Stimulated activated CD4-positive, alpha-beta T cell treated with anti-CD3 and anti-CD28 coated beads, TNF-alpha, amount 100 ng/mL, for 24 hours (primary cell): ENCODE measurements at places on chromosomes 16 and 17.

- no peak for DNase-seq
These were observed 73.5 kb downstream of the HS3ST2 start for GRCh38 chr16:22887445-22887844.

GRCh38 chr17:50682938-50683337, 24.8 kb downstream of the ANKRD40 start:
- DNase-seq: no peak

GRCh38 chr16:87459027-87459426, 33.8 kb downstream of the ZCCHC14 start:
- no peak for DNase-seq

DNA sequence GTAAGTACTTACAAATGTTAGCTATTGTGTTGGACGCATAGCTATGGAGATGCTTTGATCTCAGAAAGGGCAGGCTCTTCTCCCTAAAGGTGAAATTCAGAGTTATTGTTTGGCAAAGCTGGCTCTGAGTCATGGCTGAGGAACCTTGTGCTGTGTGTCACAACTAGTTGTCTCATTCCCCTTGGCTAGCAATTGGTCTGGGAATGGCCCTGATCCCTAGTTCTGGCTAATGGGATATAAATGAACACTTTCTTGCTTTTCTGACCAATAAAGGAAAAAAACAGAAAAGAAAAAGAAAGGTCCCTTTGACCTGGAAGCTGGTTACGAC, 210.6 kb downstream of the MAP2K4 start:
- no peak for DNase-seq

GRCh38 chr17:8117980-8118768, at the start of gene ALOXE3:
Gene ALOXE3, minus strand, starts transcription at chr17:8118514. Its CDS starts 524 bp downstream, at chr17:8117990.
- DNase-seq: no peak

DNA sequence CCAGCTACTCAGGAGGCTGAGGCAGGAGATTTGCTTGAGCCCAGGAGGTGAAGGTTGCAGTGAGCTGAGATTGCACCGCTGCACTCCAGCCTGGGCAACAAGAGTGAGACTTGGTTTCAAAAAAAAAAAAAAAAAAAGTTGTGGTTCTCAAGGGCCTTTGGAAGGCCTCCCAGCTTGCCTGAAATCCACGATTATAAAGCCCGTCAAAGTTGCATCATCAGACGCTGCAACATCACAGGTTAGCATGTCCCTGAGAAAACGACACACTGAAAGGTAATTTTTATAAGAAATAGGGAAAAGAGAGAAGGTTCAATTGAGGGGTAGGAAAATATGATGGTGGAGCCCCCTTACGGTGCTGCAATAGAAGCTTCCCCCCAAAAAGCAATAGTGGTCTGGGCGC, 4.6 kb upstream of the LYZL6 start:
- DNase-seq: no peak

DNA sequence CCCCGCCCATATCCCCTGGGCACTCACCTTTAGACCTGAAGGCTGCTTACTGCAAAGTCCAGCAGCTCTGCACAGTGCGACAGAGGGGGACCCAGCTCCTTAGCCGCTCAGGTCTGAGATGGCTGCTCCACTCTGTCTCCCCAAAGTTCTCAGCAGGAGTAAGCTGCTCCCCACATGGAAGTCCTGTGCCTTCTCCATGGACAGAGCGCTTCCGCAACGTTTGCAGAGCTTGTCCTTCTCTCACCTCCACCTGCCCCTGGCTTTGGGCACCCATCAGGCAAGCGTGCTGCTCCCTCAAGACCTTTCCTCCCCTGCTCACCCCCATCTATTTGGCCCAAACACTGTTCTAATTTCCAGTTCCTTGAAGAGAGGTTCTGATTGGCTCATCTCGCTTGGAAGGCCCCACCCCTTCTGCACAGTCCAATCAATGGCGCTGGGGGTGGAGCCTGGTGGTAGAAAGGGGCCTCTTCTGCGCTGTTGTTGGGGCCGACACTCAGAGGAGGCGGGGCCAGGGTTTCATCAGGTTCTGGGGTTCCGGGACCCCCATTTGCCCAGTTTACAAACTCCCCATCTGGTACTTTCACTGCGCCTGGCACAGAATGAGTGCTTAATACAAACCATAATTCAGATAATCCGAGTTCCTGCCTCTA, 137.2 kb downstream of the CYLD start:
- no peak for DNase-seq

DNA sequence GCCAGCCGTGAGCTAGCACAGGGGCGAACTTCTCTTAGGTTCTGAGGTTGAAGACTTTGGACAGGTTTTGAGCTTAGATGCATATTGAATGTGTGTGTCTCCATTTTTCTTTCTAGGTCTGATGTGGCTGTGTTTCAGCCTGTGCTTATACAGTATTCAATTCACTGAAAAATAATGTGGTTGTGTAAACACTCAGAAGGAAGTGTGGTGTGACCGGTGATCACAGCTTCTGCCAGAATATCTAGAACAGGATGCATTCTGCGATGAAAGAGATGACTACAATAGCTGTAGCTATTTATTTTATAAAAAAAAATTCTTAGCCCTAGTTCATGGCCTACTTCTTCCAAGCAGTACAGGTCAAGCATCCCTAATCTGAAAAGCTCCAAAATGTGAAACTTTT, 64.4 kb downstream of the MAP2K6 start:
- DNase-seq: no peak

- DNase-seq: no peak
These were observed 88.8 kb upstream of the ANKFN1 start for GRCh38 chr17:56064506-56064905.

- no peak for DNase-seq
These were observed 4.5 kb downstream of the NUDT16L1 start for GRCh38 chr16:4697848-4698291.

DNA sequence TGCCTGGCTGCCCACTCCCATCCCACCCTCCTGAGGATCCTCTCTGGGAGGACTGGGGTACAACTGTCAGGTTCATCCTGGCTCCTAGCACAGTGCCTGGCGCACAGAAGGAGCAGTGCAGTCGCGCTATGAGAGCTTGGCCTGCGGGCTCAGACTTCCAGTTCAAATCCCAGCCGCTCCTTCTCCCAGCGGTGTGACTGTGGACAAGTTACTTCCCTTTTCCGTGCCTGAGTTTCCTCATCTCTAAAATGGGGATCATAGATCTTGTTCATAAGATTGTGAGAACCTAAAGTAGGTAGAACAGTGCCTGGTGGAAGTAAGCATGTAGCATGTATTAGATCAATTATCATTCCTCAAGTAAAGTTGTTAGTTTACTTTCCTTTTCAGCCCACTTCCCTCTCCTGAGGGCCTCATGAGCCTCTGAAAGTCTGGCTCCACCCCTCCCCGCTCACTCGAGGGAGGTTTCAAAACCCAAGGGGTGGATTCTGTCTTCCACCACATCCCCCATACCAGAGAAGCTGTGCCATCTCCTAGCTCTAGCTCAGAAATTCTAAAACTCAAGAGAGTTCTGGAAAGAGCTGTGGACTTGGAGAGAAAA, 19.9 kb upstream of the COL1A1 start:
- DNase-seq: no peak

- no peak for DNase-seq
These were observed 71.5 kb upstream of the SDK2 start for GRCh38 chr17:73715769-73716168.

DNA sequence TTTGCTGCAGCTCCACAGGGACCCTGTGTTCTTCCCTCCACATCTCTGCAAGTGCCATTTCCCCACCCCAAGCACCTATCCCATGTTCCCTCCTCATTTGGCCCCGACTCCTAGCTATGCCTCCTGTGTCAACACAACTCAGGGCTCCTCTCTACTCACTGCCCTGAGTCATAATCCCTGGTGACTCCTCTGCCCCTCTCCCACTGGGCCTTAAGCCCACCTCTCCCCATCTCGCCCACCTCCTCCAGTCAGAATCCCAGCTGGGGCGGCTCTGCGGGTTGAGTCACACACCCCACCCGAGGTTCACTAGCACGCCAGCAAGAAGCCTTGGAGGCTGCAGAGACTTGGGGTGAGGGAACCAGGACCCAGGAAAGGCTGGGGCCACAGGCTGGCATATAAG, 346.2 kb downstream of the FOXL1 start:
- no peak for DNase-seq

GRCh38 chr17:41396996-41397660, at the start of gene KRT31:
Gene KRT31, minus strand, starts transcription at chr17:41397608. Its CDS starts 69 bp downstream, at chr17:41397539.
- no peak for DNase-seq

GRCh38 chr17:30388321-30389179, 9.8 kb downstream of the CPD start:
- DNase-seq: no peak

DNA sequence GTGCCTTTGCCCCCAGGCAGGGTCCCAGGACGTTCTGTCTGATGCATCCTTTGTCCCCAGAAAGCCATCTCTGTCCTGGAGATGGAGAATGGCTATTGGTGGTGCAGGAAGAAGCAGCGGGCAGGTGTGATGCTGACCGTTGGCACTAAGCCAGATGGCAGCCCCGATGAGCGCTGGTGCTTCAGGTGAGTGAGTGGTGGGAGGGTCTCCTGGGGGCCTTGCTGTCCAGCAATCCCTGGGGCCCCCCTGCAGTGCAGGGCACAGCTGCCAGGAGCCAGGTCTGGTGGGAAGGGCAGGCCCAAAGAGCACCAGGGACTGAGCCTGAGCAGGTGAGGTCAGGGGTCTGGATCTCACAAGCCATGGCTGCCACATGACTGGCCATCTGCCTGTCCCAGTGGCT, 18.1 kb downstream of the TRPV2 start:
- no peak for DNase-seq

- DNase-seq: peak; percentile 67
These were observed at the start of gene HSF5 for GRCh38 chr17:58487589-58488427. Gene HSF5, minus strand, starts transcription at chr17:58488408. Its CDS starts 134 bp downstream, at chr17:58488274.

DNA sequence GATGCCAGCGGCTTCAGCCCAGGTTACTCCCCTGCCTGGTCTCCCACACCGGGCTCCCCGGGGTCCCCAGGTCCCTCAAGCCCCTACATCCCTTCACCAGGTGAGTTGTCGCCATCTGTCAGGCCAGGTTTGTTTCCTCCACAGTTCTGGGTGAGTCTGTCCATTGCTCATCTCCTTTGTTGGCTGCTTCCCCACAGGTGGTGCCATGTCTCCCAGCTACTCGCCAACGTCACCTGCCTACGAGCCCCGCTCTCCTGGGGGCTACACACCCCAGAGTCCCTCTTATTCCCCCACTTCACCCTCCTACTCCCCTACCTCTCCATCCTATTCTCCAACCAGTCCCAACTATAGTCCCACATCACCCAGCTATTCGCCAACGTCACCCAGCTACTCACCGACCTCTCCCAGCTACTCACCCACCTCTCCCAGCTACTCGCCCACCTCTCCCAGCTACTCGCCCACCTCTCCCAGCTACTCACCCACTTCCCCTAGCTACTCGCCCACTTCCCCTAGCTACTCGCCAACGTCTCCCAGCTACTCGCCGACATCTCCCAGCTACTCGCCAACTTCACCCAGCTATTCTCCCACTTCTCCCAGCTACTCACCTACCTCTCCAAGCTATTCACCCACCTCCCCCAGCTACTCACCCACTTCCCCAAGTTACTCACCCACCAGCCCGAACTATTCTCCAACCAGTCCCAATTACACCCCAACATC, 28.8 kb downstream of the POLR2A start:
- DNase-seq: no peak

GRCh38 chr17:76826330-76827068, 41.7 kb upstream of the MGAT5B start:
- no peak for DNase-seq

DNA sequence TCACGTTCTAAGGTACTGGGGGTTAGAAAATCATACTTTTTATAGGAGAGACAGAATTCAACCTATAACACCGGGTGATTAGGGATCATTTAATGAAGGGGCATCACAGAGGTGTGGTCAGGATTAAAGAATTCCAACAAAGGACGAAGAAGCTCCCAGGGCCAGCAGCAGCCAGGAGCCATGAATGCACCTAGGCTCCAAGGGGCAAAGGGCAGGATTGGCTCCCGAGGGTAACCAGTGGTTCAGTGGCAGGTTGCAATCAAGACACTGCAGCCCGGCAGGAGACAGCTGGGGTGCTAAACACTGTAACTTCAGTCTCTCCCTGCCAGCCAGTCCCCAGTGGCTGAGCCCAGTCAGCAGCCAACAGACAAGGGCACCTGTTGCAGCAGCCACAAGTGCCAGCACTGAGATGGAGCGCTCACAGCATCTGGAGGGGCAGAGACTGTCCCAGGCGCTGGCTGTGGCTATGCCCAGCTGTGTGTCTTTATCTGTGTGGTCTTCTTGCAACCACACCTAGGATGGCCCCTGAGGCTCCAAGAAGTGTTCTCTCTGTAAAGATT, 23.9 kb downstream of the DHRS7C start:
- no peak for DNase-seq

GRCh38 chr17:28131599-28131998, 89.1 kb downstream of the NLK start:
- no peak for DNase-seq

DNA sequence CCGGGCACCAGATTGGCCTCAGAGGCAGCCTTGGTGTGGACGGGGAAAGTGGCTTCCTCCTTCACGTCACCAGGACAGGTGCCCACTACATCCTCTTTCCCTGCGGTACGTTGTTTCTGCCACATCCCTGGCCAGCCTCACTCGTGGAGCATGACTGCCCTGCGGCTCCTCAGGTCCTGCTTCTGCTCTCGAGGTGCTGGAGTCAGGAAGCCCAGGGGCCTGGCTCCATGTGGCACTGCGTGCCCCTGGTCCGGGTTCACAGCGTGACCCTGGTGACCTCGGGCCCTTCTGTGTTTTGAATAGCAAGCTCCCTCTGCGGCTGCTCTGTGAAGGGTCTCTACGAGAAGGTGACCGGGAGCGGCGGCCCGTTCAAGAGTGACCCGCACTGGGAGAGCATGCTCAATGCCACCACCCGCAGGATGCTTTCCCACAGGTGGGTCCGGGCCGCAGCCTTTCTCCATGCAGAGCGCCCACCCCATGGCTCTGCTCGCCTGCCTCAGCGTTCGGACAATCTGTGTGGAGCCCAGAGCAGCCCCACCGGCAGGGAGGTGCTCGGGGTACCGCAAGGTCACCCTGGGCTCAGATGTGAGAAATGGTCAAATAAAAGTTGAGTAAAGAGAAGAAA, 13.5 kb downstream of the RGS11 start:
- no peak for DNase-seq

- no peak for DNase-seq
These were observed 36.1 kb upstream of the ERCC4 start for GRCh38 chr16:13883881-13884280.

DNA sequence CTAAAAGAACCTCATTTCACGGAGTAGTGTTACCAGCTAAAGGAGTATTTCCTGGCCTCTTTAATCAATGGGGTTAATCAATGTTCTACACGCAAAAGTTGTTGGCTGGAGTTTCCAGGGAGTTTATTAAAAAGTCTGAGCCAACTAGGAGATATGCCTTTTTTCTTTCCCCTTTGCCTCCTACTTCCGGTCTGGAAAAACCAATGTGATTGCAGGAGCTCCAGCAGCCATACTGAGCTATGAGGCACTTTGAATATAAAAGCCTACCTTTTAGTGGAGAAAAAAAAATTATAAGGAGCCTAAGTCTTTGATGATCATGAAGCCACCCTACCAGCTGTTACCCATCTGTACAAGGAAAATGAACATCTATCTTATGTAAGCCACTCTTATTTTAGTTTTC, 17.9 kb upstream of the ERCC4 start:
- no peak for DNase-seq

GRCh38 chr17:61415374-61416210, 15.9 kb downstream of the TBX2 start:
- no peak for DNase-seq
